ENCODE measurements at places on chromosomes 3 and 15.

DNA sequence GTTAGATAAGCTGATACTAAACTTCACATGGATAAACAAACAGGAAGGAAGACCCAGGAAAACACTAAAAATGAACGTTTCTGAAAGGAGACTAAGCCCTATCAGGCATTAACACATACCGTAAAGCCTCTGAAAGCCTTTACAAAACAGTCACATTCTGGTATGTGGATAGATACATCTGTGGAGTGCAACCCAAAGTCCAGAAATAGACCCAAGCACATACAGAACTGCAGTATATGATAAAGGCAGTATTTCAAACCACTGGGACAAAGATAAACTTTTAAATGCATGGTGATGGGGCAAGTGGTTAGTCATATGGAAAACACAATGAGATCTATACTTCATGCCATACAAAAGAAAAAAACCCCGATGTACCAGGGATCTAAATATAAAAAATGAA, 26.0 kb downstream of the DCBLD2 start:
- DNase-seq, result no peak

- no peak for DNase-seq
Observed at GRCh38 chr3:126487151-126487771, 11.6 kb upstream of the ZXDC start.

DNA sequence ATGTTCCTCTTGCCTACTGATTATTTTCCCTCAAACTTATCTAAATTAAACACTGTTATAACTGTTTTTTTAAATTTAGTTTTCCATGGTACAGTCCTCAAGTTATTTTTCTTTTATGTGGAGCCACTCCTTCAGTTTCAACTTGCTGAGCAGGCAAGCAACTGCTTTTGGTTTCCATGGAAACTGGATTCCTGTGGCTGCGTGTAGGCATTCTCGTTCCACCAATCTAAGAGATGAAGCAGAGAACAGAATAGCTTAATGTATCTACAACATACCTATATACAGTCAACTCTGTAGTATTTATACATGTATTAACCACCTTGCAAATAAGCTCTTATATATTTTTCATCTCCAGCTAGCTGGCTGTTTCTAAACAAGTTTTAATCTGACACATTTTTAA, 25.8 kb upstream of the ANXA2 start:
- no peak for DNase-seq

- DNase-seq, result no peak
Observed at GRCh38 chr3:46749129-46749528, 31.5 kb upstream of the PRSS50 start.

- no peak for DNase-seq
Observed at GRCh38 chr15:66145726-66146182, 107.8 kb downstream of the MEGF11 start.

DNA sequence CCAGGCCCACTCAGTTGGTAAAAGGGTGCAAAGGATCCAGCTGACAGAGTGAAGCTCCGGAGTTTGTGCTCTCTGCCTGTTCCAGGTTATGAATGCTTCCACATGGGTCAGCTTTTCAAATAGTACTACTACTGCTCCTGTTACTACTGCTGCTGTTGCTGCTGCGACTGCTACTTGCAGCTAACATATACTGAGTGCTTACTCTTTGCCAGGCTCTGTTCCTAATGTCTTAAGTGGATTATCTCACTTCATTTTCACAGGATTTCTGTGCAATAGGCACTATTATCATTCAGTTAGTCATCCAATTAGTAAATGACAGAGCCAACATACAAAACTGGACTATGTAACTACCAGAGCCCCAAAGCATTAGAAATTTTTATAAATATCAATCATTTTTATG, 106.5 kb downstream of the IQCH start:
- no peak for DNase-seq

GRCh38 chr15:49902685-49903501, 216.1 kb downstream of the ATP8B4 start:
- no peak for DNase-seq

GRCh38 chr15:90004671-90005070, 3.5 kb downstream of the ZNF710 start:
- DNase-seq, result no peak

DNA sequence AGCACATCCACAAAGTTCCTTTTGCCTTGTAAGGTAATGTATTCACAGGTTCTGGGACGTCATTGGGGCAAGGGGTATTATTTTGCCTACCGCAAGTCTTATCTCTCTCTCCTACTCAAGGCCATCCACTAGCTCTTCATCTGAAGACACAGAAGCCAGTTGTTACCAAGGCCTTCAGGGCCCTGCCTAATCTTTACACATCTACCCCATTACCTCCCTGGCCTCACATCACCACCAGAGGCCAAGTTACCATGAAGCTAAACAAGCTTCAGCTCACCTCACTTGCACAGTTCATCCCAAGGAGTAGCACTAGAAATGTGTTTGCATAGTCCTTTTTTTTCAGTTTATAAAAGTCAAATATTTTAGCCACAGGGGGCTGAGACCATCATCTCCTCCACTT, 34.1 kb downstream of the ATP8B4 start:
- no peak for DNase-seq

DNA sequence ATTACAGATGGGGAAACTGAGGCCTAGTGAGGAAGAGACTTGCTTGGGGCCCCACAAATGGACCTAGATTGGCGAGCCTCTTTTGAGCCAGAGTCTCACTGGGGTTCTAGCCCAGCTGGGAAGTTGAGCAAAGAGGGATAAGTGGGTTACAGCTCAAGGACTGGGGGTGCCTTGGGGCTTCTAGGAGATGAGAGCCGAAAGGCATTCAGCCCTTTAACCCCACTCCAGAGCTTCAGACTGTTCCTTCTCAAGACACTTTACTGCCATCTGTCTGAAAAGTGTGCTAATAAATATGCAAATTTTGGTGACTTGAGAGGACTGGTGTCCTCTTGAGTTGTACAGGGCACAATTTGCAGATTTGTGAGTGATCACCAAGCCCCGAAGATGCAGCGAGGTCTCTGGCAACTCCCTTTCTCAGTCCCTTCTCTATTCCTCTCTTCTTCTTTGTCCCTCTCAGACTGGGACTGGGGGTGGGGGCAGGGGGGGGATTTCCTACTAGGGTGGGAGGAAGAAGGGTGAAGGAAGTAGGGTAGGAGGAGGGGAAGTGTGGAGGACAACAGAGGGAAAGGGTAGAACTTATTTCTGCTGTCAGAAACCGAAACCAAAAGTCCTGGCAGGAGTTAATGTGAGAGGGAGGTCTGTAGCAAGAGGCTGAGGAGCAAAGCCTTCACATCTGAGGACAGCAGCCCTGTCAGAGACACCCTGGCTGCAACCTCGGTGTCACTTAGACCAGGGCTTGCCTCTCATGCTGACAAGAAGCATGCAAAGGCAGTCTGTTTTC, 16.2 kb upstream of the ANKDD1A start:
- DNase-seq, result no peak

- no peak for DNase-seq
Observed at GRCh38 chr15:25362545-25362944, 76.3 kb downstream of the UBE3A start.

DNA sequence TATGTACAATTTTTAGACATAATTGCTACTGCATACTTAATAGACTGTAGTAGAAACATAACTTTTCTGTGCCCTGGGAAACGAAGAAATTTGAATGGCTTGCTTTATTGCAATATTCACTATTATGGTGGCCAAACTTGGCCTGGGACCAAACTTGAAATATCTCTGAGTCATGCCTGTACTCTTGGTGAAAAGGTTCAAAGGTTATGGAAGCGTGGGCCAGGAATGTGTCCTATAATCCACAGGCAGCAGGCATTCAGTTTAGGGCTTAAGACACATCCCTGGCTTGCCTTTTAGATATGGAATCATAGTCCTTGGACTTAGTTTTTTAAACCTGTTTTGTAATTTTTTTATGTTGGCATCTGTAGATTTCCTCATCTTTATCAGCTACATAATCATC, 124.3 kb downstream of the LRIG1 start:
- DNase-seq, result no peak

GRCh38 chr15:80343554-80343992, 60.6 kb upstream of the ARNT2 start:
- DNase-seq, result no peak

DNA sequence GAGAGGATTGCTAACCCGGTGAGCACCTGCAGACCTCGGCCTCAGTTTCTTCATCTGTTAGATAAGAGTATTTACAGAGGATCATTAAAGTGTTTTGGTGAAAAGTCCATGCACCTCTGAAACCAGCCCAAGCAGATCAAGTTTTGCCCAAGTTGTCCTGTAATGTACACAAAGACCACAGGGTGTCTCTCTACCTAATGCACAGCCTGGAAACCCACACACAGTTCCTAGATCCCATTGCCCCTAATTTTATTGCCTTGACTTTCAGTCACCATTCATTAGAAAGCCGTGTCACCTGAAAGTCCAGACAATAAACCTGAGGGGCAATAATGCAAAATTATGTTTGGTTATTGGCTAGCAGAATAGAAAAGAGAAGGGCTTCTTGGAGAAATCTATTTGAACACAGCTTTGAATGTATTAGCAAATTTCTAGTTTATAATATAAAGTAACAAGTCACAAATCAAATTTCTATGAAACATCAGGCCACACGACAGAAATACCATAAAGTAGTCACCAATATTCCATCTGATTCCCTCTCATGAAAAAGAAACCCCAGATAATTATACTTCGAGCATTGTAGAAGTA, 161.3 kb upstream of the SLC2A2 start:
- no peak for DNase-seq

- no peak for DNase-seq
Observed at GRCh38 chr3:142027300-142027699, 122.0 kb downstream of the TFDP2 start.

GRCh38 chr15:91871837-91872236, 18.3 kb downstream of the SLCO3A1 start:
- DNase-seq, result no peak

- DNase-seq, result no peak
Observed at GRCh38 chr3:106241593-106241992, 372.8 kb upstream of the CBLB start.

DNA sequence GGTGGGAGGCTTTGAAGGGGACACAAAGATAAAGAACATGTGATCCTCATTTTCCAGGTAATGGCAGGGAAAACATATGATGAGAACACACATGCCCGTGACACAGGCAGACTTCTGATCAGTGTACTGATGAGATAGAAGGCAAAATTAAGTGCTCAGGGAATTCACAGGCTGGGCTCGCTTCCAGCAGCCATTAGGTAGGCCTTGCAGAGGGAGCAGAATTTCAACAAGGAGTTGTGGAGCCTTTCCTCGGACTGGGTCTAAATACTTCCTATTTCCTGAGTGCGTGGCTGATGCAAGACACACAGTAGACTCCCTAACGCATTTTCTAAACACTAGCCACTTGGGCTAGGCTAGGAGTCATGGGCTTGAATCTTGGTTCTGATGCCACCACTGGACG, 74.0 kb upstream of the ETV5 start:
- DNase-seq, result no peak

GRCh38 chr15:97759363-97759762, 201.1 kb upstream of the ARRDC4 start:
- DNase-seq, result no peak

- no peak for DNase-seq
Observed at GRCh38 chr3:14452740-14453710, 50.6 kb downstream of the SLC6A6 start.

DNA sequence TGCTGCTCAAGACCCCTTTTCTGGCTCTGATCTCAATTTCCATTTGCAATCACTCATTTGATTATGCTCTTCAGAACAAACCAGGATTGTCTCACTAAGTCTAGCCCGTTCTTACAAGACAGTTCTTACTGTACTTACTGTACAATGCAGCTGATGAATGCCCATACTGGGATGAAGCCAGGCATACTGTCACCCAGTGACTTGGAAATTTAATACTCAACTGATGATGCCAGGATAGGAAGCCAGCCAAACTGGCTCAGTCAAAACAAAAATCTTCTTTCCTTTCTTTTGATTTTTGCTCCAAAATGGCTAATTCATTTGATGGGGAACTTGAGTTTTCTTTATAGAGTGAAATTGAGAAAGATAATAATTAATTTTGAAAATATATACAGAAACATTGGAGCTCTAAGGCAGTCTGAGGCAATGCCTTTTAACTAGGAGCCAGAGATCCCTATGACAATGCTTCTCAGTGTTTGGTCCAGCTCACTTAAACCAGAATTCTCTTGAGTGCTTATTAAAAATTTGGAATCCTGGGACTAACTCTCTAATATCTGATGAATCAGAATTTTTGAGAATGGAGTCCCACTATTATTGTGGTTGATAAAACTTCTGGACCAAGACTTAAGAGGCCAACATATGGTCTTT, 265.6 kb upstream of the THBS1 start:
- DNase-seq, result no peak

DNA sequence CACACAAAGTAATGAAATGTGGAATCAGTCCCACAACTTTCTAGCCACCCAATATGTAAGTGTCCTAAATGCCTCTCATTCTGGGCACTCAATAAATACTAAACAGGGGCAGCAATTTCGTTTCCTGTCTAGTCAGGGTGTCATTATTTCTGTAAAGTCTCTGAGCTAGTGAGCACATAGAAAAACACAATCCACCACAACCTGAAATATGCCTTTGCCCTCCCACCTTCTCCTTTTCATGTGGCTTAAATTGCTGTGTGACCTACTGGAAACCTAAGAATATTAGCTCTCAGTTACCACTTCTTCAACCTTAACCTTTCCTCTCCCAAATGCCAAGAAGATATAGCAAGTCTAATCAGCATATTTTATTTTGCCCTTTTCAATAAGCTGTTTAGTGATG, 456.3 kb upstream of the KCNMB2 start:
- DNase-seq, result no peak

GRCh38 chr3:69784954-69785514, 45.8 kb downstream of the MITF start:
- no peak for DNase-seq

DNA sequence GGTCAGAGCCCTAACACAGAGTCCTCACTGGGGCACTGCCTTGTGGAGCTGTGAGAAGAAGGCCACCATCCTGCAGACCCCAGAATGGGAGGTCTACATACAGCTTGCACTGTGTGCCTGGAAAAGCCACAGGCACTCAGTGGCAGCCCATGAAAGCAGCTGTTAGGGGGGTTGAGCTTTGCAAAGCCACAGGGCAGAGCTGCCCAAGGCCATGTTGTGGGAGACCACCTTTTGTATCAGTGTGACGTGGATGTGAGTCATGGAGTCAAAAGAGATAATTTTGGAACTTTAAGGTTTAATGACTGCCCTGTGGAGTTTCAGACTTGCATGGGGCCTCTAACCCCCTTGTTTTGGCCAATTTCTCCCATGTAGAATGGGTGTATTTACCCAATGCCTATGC, 52.9 kb upstream of the TPRG1 start:
- no peak for DNase-seq

- no peak for DNase-seq
Observed at GRCh38 chr3:135348690-135349089, 553.6 kb downstream of the EPHB1 start.

DNA sequence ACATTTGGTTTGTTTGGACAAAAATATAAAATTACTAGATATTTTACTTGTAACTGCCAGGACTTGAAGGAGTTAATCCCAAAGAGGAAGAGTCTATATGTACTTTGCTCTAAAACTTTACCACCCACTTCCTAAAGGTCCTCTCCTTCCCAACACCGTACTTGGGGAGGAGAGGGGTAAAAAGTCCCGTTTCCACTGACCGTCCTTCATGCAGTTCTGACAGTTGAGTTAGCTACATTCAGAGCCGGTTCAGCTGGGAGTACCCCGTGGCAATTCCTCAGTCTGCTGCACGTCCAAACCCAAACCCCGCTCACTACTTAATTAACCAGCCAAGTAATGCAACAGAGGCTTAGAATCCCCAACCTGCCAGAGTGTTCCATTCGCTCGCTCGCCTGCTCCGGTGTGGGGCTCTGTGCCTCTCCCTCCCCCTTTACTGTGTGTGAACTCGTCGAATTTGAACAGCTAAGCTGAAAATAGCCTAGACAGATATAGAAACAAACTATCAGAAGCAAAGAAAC, 519.7 kb downstream of the FOXP1 start:
- DNase-seq, result no peak

All from stimulated activated CD8-positive, alpha-beta memory T cell treated with anti-CD3 and anti-CD28 coated beads, Interleukin-4, amount 100 ng/mL, for 24 hours (primary cell).